ENCODE measurements at places on chromosomes 11 and 22. TPM values are rescaled to one million over a fixed set of nuclear protein-coding genes. Genes with fewer than 3 reads are reported as not detected.

- DNase-seq: no peak
Measured at GRCh38 chr22:46915950-46916730, 153.7 kb downstream of the TBC1D22A start.

APOA4 gene
- total RNA-seq: 15.0 TPM

FGF4 gene
- not detected for total RNA-seq

- no peak for DNase-seq
Measured at GRCh38 chr11:126146454-126147192, 64.8 kb downstream of the RPUSD4 start.

NXPE4 gene
- total RNA-seq: not detected

DNA sequence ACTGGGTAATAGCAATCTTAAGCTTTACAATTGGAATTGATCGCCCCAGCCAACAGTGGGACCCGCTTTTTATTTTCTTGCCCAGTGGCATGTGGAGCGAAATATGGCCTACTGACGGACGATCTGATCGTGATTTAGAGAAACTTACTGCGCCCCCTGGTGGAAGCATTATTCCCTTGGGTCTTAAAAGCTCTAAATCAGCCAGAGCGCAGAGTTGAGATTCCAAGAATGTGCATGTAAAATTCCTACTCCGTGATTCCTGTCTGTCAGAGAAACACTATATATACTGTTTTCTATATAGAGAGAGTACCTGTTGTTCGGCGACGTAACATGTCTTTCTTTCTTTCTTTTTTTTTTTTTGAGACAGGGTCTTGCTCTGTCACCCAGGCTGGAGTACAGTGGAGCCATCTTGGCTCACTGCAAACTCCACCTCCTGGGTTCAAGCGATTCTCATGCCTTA lies 3.7 kb upstream of the DPF2 start:
- no peak for DNase-seq
